ENCODE measurements at places on chromosomes 6 and 20.

- DNase-seq, result no peak
Measured at GRCh38 chr6:105137388-105137787, 42.4 kb downstream of the POPDC3 start.

GRCh38 chr20:10536531-10536930 is 101.4 kb downstream of the SLX4IP start:
- DNase-seq, result no peak

DNA sequence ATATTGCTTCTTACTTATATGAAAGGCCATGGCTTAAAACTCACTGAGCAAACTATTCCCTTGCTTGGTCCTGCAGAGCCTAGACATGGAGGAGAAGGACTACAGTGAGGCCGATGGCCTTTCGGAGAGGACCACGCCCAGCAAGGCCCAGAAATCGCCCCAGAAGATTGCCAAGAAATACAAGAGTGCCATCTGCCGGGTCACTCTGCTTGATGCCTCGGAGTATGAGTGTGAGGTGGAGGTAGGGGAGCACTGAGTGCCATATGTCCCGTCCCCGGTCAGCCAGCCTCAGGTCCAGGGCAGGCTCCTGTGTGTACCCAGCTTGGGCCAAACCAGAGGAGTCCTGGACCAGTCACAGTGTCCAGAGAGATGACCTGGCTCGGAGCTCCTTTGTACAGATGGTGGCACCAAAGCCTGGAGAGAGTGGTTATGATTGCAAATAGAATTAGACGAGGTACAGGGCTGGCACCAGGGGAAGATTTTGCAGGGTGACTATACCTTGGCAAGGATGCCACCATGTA is 21.0 kb downstream of the EPB41L1 start:
- no peak for DNase-seq

DNA sequence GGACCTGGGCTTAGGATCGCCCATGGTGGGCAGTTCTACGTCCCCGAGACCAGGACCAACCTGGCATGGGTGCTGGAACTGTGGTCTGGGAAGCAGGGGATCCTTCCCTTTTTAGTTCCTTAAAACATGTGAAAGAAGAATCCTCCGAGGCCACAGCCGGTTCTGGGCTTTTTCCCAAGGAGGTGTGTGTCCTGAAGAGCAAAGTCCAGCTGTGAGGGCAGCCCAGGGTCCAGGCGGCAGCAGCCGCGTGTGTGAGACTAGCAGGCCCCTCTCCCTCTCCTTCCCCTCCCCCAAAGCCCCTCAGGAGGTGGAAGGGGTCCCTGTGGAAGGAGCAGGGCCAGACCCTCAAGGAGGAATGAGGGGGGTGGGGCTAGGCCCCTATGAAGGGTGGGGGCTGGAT is 35.1 kb upstream of the PCMTD2 start:
- DNase-seq, result no peak

GRCh38 chr6:1104988-1105670 is 206.8 kb upstream of the FOXQ1 start:
- no peak for DNase-seq

- DNase-seq, result no peak
Measured at GRCh38 chr6:157841211-157841840, 18.3 kb downstream of the SNX9 start.

- DNase-seq, result no peak
Measured at GRCh38 chr6:145763742-145764141, 28.4 kb upstream of the EPM2A start.

GRCh38 chr6:33642897-33643296 is 21.8 kb downstream of the ITPR3 start:
- no peak for DNase-seq

DNA sequence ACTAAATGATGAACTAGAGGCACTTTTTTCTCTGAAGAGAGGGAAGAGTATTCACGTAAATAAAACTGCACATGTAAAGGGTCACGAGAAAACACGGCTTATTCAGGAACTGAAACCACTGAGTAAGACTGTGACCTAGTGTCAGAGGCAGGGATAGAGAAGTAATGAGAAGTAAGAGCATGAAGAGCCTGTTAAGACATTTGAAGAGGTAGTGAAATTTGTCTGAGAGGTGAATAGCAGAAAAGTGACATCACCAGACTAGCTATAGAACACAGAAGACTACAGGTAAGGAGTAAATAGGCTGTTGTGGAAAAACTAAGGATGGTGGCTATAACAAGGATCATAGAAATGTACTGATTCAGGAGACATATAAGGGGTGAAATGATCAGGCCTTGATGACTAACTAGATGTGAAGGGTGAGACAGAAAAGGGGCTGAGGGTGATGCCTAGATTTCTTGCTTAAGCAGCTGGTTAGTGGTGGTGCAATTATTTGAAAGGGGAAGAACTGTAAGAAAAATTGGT is 76.8 kb downstream of the REV3L start:
- DNase-seq, result no peak

GRCh38 chr6:102039441-102039840 is 645.9 kb downstream of the GRIK2 start:
- no peak for DNase-seq

DNA sequence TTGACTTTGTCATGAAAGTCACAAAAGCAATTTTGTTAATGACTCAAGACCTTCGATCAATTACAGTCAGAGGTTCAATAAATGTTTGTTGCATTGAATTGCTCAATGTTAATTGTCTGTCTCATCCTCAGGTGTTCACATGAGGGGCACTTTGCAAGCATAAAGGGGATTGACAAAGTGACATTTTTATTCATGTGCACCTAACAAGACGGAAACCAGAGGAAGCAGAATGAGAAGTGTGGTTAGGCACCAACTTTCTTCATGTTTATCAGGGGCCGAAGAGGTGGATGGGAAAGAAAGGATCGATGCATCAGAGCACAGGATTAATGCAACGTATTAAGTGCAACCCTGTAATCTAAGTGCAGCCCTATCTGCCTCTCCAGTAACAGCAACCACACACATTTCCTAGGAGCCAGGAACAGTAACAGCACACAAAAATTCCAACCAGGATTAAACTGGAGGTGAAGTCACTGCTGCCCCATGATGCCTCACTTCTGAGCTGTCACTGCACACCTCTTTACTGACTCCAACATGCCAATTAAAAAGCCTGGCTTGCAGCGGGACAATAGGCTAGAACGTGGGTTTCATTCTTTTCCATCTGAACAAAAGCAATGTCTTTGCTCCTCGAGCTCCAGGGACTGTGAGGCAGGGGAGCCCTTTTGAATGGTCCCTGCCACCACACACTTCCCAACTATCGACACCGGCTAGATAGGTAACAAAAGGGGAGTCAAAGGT is 262.7 kb downstream of the CD83 start:
- no peak for DNase-seq

DNA sequence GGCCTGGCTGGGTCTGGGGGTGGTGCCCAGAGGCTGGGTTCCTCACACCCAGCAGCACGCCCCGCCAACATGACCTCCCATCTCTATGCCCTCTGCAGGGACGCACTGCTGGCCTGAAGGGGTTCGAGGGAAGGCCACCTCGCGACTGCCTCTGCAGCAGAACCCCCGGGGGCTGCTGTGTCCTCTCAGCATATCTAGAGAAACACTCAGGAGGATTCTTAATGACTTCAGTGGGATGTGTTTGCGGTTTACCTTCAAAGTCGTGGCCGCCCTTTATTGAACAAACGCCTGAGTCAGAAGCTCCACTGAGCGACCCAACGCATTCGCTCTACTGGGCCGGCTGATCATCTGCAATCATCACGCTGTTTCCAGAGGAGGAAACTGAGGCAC is 54.8 kb upstream of the GATA5 start:
- DNase-seq, result no peak

GRCh38 chr6:44211284-44211683 is 5.4 kb upstream of the MYMX start:
- no peak for DNase-seq

- DNase-seq, result peak; percentile 38
Measured at GRCh38 chr6:37222125-37222967, 35.2 kb upstream of the TBC1D22B start.

- no peak for DNase-seq
Measured at GRCh38 chr20:39029364-39029763, 67.2 kb downstream of the DHX35 start.

DNA sequence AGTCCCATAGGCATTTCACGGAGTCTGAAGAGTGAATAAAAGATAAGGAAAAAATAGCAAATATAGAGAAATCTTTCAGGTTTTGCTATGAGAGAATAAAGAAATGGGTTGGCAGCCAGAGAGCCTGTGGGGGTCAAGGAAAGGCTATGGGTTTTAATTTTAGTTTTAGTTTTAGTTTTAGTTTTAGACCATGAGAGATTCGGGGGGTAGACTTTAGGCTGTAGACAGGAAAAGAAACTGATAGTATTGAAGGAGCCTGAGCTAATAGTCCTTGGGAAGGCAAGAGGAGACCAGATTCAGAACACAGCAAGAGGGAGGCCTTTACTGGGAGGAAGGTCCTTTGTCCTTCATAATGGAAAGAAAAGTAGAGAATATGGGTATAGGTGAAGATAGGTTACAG is 19.3 kb downstream of the DOP1A start:
- DNase-seq, result no peak

DNA sequence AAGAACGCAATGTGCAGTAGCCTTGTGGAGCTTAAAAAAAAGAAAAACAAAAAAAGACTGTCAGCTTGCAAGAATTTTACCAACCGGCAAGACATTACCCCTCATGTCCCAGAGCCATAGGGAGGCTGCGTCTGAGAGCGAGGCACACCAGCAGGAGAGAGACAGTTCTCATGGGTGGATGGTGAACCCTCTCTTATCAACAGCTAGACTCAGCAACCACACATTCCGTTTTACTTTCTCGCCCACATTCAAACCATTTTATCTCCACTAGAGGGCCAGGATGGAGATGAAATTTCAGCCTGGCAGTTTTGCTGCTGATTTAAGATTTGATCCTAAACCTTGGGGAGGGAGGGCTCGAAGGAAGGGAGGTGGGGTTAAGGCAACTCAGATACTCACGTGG is 247.0 kb downstream of the ATXN1 start:
- no peak for DNase-seq

- DNase-seq, result no peak
Measured at GRCh38 chr6:169208011-169208410, 45.6 kb downstream of the THBS2 start.

- no peak for DNase-seq
Measured at GRCh38 chr20:54197621-54198604, 10.0 kb upstream of the PFDN4 start.

DNA sequence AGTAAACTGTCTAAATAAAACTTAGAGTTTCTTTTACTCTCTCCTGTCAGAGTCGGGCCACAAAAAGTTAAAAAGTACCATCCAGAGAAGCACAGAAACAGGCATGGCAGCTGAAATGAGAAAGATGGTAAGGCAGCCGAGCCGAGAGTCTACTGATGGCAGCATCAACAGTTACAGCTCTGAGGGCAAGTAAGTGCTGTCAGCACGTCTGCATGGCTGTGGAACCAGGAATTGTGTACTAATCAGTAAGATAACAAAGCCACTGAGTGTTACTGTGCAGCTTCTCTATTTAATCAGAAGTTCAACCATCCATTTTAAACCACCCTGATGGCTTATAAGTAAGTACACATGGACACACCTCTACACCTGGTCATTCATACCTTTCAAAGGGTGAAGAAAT is 231.3 kb upstream of the KCNQ5 start:
- no peak for DNase-seq

DNA sequence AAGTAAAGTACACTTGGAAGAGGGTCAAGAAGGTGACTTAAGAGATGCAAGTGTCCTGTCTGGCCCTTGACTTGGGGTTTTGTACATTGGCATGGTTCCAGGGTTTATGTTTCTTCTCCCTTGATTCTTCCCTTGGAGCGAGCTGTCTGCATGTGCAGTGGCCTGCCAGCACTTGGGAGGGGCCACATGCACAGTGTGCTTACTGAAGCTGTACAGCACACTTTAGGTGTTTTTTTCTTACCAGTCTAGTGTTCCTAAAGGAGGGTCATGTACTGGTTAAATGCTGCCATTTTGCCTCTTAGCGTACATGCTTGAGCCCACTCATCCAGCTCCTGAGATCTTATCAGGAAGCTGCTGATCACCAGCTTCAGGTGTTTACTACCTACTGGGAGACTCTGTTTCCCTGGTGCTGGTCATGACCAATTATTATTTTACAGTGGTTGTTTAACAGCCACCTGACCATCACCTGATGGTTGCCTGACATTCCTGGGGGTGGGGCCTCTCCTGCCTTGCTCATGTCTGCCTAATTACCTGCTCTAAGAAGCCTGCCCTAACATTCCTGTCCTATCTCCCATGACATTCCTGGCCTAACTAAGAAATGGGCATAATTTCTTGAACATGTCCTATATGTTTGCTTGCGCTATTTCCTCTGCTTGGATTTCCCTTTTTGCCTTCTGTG is 182.9 kb downstream of the MCHR2 start:
- DNase-seq, result no peak

DNA sequence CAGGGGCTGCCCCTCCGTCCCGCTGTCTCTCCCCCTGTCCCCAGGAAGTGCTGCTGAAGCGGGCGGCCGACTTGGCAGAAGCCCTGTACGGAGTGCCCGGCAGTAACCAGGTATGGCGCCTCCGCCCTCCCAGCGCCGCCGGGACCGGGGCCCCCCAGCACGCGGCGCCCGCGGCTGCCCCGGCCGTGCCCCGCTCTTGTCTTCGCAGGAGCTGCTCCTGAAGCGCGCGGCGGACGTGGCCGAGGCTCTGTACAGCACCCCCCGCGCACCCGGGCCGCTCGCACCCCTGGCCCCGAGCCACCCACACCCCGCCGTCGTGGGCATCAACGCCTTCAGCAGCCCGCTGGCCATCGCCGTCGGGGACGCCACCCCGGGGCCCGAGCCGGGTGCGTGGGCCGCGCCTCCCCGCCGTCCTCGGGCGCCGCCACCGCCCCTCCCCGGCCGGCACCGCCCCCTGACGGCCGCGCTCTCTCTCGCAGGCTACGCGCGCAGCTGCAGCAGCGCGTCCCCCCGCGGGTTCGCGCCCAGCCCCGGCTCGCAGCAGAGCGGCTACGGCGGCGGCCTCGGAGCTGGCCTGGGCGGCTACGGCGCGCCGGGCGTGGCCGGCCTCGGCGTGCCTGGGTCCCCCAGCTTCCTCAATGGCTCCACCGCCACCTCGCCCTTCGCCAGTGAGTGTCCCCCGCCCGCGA is 48.4 kb downstream of the CPXM1 start:
- DNase-seq, result no peak

- DNase-seq, result no peak
Measured at GRCh38 chr6:129890701-129891100, 29.6 kb upstream of the TMEM244 start.

DNA sequence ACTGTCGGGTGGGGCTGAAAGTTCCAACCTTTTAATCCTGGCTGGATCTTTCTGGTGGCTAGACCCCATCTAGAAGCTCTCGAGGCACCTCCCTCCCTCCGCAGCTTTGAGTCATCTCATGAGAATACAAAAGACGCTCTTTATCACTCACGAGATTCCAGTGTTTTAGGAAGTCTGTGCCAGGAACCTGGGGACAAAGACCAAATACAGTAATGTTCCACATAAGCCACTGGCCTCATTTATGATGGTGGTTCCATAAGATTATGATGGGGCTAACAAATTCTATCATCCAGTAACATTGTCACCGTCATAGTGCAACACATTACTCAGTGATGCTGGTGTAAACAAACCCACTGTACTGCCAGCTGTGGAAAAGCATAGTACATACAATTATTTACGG is 48.7 kb downstream of the NCOA7 start:
- DNase-seq, result no peak

DNA sequence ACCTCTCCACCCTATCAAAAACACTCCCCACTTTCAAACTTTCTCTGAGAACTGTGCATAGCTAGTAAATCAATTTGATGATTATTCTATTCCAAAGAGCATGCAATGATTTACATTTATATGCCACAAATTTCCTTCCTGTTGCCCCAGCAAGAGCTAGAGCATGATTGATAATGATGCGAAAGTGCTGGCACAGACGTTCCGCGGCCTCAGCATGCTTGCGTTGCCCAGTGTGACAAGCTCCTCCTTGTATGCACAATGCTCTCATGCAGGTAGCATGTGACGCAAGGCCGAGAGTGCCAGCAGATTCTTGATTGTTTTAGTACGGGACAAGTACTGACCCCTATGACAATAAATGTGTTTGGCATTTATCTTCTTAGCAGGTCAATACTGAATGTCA is 696.3 kb upstream of the SLC35B3 start:
- DNase-seq, result no peak
